ENCODE measurements at places on chromosomes 3 and 15.

DNA sequence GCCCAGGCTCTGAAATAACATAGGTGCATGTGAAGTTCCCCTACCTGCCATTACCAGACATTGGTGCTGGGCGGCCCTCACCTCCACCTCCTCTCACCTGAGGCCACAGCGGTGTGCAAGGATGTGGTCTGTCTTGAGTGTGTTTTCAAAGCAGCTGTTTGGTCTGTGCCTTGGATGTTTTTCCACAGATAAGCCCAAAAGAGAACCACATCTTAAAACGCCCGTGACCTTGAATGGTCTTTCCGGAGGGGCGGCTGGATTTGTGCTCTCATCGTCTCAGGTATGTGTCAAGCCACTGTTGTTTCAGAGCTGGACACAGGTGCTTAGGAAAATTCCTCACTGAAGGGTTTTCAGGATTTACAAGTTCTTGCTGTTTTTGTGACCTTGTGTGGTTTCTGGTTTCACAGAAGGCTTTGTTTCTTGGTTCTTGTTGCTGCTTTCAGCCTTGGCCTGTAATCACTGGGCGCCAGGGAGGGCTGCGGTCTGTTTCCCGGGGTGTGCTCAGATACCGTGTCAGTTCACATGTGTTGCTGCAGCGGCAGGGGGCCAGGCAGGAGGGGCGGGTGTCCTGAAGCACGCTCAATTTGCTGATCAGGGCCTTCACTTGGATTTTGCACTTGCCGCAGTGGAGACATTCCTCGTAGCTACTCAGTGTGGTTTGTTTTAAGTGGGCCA is 128.4 kb downstream of the IGF1R start:
- DNase-seq, result peak; percentile 54

DNA sequence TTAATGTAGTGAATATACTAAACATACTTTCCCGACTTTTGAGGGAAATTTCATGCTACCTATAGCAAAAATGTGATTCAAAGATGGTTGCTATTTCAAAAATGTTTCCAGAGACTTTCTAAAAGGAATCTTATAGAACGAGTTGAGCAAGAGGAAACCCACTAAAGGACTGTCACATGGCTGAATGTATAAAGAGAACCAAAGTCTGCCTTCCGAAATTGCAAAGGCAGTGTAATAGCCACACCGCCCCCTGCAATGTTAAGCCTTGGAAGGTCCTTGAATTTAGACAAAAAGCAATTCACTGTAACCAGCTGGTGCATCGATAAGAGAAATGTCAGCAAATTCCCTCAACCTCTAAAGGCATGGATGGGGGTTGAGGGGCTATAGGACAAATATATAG is 142.8 kb downstream of the CHL1 start:
- DNase-seq, result no peak

DNA sequence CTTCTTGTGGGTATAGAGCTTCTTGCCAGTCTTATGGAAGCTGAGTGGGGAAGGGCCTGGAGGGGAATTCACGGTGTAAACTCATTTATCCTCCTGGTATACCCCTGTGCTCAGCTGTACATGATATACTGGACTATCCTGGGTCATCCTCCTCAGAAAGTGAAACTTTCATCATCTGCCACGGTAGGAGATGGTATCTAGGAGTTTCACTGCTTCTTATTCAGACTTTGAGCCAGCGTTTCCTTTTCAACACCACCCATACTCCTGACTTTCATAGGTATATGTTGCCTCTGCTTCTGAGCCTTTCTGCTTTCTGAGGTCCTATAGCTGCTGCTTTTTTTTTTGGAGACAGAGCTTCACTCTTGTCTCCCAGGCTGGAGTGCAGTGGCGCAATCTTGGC is 15.6 kb downstream of the SENP5 start:
- no peak for DNase-seq

GRCh38 chr3:42439261-42440115 is 29.1 kb upstream of the LYZL4 start:
- no peak for DNase-seq

- DNase-seq, result no peak
These were observed 463.9 kb downstream of the MFSD1 start for GRCh38 chr3:159265705-159266104.

DNA sequence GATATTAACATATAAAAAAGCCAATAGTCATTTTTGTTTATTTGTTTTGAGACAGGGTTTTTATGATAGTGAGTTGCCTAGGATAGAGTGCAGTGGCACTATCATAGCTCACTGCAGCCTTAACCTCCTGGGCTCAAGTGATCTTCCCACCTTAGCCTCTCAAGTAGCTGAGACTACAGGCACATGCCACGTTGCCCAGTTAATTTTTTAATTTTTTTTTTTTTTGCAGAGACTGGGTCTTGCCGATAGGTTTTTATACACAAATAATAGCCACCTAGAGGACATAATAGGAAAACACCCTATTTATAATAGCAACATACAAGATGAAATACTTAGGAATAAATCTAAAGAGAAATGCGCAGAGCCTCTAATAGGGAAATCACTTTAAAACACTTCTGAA is 13.3 kb downstream of the EIF3J start:
- DNase-seq, result no peak

- DNase-seq, result no peak
These were observed 11.2 kb upstream of the ALCAM start for GRCh38 chr3:105355408-105356061.

GRCh38 chr3:123193448-123194101 is 8.2 kb upstream of the SEC22A start:
- DNase-seq, result no peak

- DNase-seq, result no peak
These were observed 12.4 kb upstream of the PARP6 start for GRCh38 chr15:72284781-72285180.

DNA sequence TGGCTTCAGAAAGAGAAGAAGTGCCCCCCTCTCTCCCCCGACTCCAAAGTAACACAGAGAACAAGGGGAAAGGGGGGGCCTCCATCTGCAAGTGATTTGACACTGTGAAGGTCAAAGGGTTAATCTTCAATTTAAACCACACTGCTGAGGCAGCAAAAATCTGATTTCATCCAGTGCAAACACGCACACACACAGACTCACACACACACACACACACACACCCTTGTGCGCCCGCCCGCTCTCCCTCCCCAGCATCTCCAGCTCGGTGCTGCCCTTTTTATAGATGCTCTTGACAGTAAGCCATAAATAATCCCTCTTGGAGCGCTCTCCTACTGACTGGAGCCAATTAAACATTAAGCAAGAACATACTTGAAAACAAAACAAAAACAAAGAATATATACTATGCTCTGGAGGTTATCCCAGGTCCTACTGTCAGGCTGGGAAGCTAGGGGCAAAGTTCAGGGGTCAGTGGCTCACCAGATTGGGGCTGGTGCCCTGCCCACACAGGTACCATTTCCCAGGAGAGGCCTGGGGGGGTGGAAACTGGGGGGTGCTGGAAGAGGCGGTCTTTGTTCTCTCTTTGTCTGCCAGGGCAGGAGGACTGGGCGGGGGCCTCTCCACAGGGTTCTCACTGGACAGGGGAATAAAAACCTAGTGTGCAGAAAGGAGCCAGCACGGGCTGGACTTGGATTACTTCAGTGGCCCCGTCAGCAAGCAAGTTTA is 16.3 kb downstream of the BMF start:
- no peak for DNase-seq

DNA sequence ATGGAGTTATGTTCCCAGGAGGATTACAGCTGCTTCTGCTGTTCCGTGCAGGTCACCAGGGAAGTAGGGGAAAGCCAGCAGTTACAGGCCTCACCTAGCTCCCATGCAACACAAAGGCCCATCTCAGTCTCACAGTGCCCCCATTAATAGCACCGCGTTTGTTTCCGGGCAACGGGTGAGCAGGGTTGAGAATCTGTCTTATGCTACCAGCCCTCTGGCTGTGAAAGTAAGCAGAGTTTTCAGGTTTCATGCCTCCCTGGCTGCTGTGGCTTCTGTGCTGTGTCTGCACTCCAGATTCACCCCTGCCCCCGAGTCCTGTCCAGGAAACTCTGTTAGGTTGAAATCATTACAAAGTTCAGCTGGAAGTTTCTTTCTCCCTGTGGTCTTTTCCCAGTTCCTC is 254.4 kb upstream of the GPR149 start:
- DNase-seq, result no peak

- no peak for DNase-seq
These were observed 65.1 kb downstream of the PRICKLE2 start for GRCh38 chr3:64160000-64160695.

GRCh38 chr3:120678331-120678947 is 3.6 kb downstream of the HGD start:
- no peak for DNase-seq

DNA sequence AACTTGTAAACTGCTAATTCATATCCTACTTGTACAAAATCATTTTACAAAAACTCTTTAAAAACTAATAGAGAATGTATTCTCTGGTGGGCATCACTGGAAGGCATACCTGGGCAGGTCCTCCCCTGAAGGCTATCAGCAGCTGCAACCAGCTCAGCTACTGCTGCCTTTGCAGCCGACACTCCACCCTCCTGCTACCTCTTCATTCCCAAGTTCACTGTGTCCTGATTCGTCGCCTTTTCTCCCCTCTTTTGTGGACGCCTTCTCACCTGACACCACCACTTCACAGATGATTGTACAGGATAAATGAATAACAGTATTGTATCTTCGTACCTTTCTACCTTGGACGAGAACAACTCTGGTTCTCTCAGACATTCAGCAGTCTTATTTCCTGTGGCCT is 28.9 kb downstream of the B4GALT4 start:
- no peak for DNase-seq

- no peak for DNase-seq
These were observed 136.0 kb downstream of the MECOM start for GRCh38 chr3:169527507-169527906.

- no peak for DNase-seq
These were observed 13.5 kb upstream of the TSC22D2 start for GRCh38 chr3:150394606-150395005.

GRCh38 chr15:100997442-100997841 is 78.3 kb downstream of the LRRK1 start:
- DNase-seq, result no peak

DNA sequence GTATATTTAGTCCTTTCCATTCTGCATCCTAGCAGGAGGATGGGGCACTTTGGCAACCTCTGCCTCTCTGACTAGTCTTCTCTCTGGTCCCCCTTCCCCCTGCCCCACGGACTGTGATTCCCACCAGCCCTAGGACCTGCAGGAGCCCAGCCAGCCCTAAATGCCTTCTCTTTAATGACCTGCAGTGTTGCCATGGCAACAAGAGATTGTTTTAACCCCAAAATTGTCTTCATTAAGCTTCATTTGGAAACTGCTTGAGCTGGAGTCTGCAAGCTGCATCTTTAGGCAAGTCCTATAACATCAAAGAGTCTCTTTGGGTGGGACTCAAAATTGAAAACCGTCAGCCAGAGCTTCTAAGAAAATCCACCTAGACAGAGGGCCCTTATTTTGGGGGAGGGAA is 59.7 kb upstream of the ANKRD34C start:
- no peak for DNase-seq

GRCh38 chr3:125967156-125967555 is 1.8 kb upstream of the ROPN1B start:
- no peak for DNase-seq

DNA sequence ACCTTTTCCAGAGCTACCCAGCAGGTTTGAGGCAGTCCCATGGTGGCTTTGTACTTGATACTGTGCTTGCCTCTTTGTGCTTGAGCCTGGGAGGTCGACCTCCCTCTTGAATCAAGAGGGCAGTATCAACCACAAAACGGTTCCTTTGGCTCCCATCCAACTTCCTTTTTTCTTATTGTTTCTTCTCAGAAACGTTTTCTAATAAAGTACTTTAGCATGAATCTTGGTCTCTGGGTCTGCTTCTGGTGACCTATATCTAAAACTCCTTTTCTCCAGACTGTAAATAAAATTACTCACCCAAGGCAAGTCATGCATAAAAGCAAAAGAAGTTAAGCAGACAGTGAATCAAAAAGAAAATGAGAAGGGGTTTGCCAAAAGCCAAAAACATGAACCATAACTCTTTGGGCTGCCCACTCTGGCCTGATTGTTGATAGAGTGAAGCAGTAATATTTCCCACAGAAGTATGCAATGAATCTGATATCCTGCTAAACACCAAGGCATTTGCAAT is 112.2 kb upstream of the SLC4A7 start:
- no peak for DNase-seq

DNA sequence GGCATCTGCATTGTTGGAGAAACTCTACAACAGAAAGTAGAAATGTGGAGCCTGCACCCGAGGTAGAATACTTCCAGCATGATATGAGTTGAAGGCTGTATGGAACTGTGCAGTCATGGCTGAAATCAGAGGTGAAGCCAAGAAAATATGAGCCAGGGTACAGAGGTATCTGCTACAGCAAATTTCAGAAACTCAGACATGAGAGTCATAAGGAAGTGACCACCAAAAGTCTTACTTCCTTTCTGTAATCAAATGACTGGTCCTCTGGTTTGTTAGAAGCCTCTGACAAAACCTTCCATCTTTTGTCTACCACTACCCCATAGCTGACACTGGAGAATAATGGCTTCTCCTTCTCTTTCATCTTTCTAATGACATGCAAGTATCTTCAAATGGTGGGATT is 159.4 kb downstream of the TMEM108 start:
- no peak for DNase-seq

DNA sequence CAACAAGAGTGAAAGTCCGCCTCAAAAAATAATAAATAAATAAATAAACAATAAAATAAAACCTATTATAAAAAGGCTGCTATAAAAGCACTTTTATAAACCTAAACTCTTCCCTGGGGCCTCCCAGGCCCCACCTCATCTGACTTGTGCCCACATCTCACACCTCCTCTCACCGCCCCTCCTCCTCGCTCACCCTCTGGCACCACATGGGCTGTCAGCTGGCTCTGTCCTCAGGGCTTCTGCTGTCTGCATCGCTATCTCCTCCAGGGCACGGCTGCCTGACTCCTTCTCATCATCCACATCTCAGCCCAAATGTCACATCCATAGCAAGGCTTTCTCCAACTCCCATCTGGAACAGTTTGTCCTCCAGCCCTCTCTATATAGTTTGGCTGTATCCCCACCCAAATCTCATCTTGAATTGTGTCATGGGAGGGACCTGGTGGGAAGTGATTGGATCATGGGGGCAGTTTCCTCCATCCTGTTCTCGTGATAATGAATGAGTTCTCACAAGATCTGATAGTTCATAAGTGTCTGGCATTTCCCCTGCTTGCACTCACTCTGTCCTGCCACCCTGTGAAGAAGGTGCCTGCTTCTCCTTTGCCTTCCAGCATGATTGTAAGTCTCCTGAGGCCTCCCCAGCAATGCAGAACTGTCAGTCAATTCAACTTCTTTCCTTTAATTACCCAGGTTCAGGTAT is 8.8 kb upstream of the SH3BP5 start:
- no peak for DNase-seq

DNA sequence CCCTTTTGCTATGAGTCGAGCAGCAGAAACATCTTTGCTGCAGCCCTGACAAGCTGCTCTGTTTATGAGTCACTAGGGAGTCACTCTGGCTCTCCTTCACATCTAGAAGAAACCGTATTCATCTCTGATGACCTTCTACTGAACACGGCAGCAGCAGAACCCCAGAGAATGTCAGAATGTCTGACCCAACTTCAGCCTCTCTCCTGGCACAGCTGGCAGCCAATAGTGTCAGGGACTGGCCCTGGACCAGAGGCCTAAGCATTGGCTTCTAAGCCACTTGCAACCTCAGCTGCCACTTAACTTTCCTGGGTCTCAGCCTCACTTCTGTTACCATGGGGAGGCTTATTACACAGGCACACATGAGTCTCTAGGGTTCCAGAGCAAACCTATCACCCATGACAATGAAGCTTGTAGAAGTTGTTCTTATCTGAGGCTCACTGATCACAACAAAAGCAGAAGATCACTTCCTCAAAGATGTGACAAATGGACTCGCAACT is 184.1 kb upstream of the TLE3 start:
- DNase-seq, result no peak

- no peak for DNase-seq
These were observed 5.8 kb upstream of the GNAI2 start for GRCh38 chr3:50230104-50230793.

GRCh38 chr3:192332386-192333291 is 394.7 kb downstream of the FGF12 start:
- DNase-seq, result no peak

Measured in activated naive CD4-positive, alpha-beta T cell treated with anti-CD3 and anti-CD28 coated beads, Interleukin-2, amount 10 ng/mL, durations not matched to agents 7 days and 5 days (primary cell).